Thymus (tissue), 14 donors: ENCODE measurements at places on chromosomes 11 and 22. TPM values are rescaled to one million over a fixed set of nuclear protein-coding genes. Genes with fewer than 3 reads are reported as not detected.

SCGB1A1 gene
- total RNA-seq, result 1.5 TPM

MGAT3 gene
- total RNA-seq, result 1.6 TPM

LARGE2 gene
- total RNA-seq, result 3.5 TPM

C11orf86 gene
- not detected for total RNA-seq

TRIM48 gene
- not detected for total RNA-seq

TSGA10IP gene
- total RNA-seq, result 0.09 TPM

OR8D1 gene
- not detected for total RNA-seq

PAMR1 gene
- total RNA-seq, result 5.6 TPM

GRCh38 chr22:20011993-20012740 lies 4.5 kb downstream of the ARVCF start:
- DNase-seq, result no peak

- no peak for DNase-seq
Measured at GRCh38 chr11:86115542-86116385, 46.9 kb upstream of the PICALM start.

DNA sequence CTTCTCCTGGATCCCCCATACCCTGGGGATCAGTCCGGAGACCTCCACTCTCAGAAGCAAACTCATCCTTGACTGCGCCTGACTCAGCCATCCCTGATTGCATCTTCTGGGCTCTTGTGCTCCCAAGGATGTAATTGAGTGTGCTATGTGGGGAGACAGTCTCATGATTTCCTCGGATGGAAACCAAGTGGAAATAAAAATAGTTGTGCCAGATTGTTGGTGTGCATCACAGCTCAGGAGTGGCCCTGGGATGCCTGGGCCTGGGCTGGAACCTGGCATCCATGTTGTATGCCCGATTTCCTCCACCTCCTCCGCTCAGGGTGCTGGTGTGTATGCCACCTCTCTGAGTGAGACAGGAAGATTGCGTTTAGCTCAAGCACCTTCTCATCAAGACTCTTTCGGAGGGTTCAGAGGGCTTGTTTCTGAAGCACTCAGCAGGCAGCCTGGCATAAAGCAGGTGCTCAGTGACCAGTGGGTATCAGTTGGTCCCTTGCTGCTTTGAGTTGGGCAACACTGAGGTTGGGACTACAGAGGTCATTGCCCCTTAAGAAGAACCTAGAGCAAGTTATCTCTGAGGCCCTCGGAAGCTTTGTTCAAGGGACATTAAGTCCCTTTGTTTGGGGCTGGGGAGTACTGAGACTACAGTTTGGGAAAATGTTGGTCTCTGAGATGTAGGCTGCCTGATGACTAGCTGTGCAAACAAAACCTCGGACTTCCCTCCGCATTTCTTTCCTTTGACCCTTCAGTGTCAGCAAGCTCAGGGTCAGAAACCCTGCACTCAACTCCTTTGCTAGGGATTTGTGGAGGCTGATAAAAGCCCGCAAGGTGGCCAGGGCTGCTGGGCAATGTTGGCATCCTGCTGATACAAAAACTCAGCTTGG lies 24.8 kb upstream of the MICAL2 start:
- DNase-seq, result no peak

DNA sequence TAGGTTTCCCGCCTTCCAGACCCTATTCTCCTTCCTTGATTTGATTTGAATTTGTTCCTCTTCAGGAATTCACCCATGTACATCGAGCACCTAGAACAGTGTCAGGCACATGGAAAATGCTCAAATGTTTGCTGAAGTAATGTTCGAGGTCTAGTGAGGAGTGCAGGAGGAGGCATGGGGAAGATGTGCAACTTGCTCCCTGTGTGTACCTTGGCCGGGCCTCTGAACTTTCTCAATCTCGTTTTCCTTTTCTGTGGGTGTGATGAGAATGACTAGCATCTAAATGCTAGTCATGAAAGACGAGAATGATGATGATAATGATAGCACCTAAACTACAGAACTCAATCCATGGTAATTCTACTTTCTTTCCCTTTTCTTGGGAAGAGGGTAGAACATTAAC lies 279.1 kb upstream of the PLET1 start:
- no peak for DNase-seq

DNA sequence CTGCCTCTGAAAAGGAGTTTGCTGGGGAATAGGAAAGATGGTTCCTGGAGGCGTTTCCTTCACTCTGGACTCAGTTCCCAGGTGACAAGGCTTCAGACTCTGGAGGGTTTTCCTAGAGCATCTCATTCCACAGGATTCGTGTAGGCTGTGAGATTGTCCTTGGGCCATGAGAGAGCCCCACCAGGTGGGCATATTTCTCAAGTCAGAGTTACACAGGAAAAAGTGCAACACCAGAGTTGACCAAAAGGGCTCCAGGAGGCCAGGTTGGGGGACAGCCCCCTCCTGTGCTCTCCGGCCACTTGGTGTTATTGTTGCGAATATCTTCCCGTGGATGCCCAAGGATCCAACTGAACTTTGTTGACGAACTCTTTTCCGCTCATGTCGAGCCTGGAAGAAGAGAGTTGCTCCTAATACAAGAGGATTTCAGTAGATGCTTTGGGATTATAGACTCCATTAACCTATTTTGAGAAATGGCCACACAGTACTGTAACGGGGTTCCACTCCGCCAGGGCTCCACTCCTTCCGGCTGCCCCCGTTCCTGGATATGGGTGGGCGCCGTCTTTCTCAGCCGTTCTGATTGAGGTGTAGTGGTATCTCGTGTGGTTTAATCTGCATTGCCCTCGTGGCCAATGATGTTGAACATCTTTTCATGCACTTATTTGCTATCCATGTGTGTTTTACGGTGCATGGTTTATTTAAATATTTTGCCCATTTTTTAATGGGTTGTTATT lies 580.3 kb downstream of the BRD1 start:
- no peak for DNase-seq

DNA sequence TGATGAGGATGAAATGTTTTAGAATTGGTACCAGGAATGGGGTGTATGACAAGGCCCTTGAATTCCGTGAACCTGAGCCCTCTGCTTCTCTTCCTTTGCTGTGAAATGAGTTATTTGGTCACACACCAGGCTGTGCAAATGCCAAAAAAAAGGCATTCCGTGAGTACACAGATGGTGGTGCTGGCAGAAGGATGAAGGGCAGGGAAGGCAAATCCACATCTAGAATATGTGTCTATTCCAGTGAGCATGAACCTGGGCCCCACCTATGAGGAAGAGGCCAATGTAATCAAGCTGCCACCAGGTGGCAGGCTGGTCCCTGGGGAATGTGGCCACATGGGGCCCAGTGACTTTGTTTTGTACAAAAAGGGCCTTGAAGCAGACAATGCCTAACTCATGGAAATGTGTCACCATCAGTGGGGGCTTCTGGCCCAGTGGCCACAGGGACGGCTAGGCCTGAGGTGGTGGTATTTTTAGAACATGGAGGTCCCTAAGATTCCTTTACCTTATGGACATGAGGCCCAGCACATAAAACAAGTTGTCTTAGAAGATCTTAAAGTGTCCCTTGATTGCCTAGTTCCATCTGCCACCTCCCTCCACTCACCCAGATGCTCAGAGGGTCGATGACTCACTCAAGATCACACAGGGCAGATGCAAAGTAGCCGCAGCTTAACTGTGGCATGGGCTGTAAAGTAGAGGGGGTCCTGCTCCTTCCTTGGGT lies 3.9 kb upstream of the RNF215 start:
- peak; percentile 69 for DNase-seq

GRCh38 chr11:121082219-121082618 lies 18.8 kb upstream of the TECTA start:
- DNase-seq, result no peak

DNA sequence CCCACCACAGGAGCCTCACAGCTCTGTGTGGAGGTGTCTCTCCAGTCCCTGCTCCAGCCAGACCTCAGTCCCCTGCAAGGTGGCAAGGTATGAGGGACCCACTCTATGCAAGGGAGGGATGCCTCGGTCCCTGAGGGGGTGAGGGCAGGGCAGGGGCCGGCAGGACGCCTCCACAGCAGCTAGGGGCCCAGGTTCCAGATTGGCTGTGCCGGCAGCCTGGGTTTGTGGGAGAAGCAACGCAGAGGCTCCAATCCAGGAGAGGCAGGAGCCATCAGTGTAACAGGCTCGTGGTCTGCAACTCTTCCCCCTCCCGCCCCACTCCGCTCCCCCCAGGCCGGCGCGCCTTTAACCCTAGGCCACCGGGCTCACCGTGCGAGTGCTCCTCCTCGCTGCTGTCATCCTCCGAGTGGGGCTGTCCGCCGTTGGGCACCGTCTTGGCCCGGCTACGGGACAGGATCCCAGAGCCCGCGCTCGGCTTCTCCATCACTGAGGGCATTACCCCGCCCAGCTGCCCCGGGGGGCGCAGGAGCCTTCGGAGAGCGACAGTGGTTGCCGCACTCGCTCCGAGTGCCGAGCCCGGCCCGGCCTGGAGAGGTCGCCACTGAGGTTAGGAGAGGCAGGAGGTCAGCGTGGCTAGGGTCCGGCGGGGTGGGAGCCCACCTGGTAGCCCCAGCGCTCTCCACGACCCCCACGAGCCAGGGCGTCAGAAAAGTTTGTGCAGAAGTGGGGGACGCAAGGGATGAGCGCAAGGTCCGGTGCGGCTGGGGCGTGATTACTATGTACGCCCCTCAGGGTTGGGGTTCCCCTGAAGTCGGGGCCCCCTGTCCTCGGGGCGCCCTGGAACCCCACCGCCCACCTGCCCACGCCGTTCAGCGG lies 765 bp downstream of the RCOR2 start:
- DNase-seq, result peak; percentile 41

GRCh38 chr11:11280826-11281225 lies 72.2 kb downstream of the CSNK2A3 start:
- DNase-seq, result no peak

DNA sequence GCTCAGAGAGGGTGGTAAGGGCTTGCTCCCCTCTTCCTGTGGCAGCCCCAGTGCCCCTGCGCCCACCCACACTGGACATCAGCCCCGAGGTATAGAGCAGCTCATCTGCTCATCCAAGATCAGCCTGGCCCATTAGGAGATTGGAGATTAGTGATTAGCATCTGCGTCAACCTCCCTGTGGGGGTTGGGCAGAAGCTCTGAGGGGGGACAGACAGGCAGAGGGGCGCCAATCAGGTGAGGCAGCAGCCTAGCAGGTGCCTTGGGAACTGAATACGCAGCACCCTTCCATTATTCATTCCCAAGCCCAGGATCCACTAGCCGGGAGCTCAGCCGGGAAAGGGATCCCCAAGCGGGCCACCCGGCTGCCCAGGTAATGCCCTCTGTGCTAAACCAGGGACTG lies 11.0 kb downstream of the SMTN start:
- DNase-seq, result no peak

DNA sequence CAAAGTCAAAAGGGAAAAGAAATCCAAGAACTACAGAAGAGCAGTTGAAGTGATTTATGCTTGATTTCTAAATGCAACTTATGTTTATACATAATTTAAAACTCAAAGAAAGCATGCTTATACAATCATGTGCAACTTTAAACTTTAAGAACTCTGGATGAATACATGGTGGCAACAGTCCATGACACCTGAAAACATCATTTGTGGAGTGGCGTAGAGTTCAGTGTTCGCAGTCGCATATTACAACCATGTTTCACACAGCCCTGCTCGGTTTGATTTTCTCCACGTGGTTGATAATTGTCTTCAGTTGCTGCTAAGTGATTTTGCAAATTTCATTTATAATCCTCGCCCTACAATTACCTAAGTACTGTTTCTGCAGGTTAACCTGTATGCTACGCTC lies 45.4 kb downstream of the DKK3 start:
- DNase-seq, result no peak

- DNase-seq, result no peak
Measured at GRCh38 chr22:36330127-36330526, 57.6 kb downstream of the MYH9 start.

DNA sequence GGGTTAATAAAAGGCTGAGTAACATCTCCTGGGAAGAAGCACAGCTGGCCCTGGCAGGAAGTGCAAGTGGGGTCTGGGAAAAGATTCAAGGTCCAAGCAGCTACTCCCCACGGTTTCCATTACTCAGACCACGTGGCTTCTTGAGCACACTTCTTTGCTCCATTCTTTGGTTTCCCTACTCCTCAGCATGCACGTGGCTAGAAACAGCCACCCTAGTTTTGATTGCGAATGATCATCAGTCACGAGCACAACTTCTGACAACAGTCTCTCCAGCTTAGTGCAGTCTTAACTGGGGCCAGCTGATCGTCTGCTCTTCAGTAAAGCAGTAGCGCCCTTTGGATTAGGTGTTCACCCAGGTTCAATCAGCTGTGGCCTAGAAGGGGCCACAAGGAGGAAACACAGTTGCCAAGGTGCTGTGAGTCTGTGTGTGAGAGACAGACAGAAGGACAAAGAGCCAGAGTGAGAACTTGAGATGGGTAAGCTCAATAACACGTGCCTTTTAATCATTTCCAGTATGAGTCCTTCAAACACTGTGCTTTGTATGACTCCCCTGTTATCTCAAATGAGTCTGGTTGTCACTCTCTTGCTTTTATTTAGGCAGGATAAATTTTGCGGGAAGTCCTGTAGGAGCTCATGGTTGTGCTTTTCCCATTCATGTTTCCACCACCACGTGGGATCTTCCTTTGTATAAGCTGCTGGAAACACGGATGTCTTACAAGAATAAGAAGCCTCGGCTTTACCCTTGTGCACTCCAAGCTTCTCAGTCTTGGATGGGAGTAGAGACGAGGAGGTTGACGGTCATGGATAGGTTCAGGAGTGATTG lies 901 bp upstream of the PARVA start:
- DNase-seq, result no peak
